IPS DF 6.9 (cell line): ENCODE measurements at places on chromosomes 13 and 19.

GRCh38 chr19:47228168-47228936, 2.6 kb downstream of the BBC3 start:
- DNase-seq, result no peak
- H3K4me3 ChIP-seq, result peak overlapping the region; percentile 74; the same call in 1 of the 2 replicates
- peaks cover 16% of the 10 kb centered on the region for H3K4me1 ChIP-seq
- H3K27ac ChIP-seq, result no peak overlapping the region

DNA sequence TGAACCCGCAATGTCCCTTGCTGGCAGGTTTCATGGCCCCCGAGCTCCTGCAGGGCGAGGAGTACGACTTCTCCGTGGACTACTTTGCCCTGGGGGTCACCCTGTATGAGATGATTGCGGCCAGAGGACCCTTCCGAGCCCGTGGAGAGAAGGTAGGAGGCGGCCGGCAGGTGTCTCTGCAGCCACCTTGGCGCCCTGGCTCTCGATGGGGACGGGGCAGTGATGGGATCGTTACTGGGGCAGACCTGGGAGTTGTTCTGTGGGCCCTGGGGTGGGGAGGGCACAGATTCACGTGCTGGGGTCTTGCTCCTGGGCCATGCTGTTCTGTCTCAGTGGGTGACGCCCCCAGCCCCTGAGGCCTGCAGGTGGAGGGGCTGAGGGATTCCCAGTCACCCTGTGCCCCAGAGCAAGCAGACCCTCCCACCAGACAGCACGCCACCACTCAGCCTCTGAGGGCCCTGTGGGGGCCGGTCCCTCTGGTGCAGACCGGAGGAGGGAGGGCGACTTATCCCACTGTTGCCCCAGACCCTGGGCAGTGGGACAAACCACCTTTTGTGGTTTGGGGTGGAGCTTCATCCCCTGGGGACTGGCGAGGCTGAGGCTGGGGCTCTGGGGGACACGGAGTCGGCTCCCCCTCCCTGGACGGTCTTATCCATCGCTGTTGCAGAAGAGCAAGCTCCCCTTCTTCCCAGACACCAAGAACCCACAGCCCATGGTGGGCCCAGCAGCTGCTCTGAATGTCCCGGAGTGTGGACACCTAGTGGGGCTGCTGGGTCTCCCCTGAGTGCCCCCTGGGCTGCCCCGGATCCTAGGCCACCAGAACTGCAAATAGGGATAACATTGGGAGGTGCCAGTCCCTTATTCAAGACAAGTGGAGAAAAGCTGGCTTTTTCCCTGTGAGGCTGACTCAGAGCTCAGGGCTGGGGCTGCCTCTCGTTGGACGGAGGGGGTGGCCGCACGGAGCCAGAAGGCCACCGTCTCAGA, 27.5 kb upstream of the TMEM255B start:
- no peaks in the 10 kb centered on the region for H3K36me3 ChIP-seq
- H3K27ac ChIP-seq, result no peak overlapping the region
- no peaks in the 10 kb centered on the region for H3K27me3 ChIP-seq

- H3K27ac ChIP-seq, result no peak overlapping the region
- no peak for DNase-seq
- peaks cover 88% of the 10 kb centered on the region for H3K27me3 ChIP-seq
- peaks cover 10% of the 10 kb centered on the region for H3K4me1 ChIP-seq
- peak overlapping the region; percentile 29; the same call in 1 of the 2 replicates for H3K4me3 ChIP-seq
Observed at GRCh38 chr13:50130123-50130946, 115.1 kb downstream of the KCNRG start.

GRCh38 chr13:52849291-52850071, 1.0 kb upstream of the PCDH8 start:
- peak overlapping the region; percentile 1; the same call in 1 of the 2 replicates for H3K4me3 ChIP-seq
- H3K4me1 ChIP-seq, result peaks cover 11% of the 10 kb centered on the region
- no peaks in the 10 kb centered on the region for H3K36me3 ChIP-seq
- DNase-seq, result no peak
